Kidney capillary endothelial cell (primary cell): ENCODE measurements at places on chromosomes 3 and 15.

GRCh38 chr3:125496701-125497100 lies 23.3 kb downstream of the SNX4 start:
- no peak for DNase-seq

GRCh38 chr3:89565098-89565497 lies 457.7 kb downstream of the EPHA3 start:
- no peak for DNase-seq

DNA sequence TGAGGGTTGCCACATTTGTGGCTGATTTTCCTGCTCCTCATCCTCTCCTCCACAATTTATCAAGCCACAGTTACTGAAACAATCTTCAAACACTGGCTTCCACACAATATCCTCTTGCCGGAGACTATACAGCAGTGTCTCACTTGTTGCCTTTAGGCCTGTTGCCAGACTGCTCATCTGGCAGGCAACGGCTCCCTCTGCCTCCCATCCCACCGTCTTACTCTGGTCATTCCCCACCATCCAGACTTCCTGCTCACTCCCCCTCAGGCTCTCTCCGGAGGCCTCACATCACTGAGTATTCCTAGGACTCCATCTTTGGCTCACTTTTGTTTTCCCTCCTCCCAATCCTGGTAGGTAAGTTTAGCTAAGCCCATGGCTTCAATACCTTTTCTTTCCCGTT lies 301.9 kb downstream of the IL20RB start:
- no peak for DNase-seq

GRCh38 chr3:40332684-40333083 lies 23.2 kb downstream of the EIF1B start:
- no peak for DNase-seq
